Fibroblast of skin of right biceps (primary cell): ENCODE measurements at places on chromosomes 7 and 10.

DNA sequence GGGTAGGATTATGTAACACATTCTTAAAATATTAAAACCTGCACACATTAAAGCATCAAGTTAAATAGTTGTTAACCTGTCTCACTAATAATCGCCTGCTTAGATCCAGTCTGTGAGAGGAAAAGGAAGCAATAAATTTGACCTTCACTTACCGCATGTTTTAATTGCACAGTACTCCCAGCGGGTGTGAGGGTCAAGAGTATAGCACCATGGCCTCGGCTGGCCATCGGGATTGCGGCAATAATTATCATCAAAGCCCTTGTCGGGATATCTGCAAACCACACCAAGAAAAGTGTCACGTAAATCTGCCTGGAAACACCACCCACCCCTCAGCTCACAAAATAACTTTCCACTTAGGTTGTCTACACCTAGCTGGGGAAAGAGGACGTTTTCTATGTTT is 26.6 kb downstream of the HGF start:
- no peak for DNase-seq

DNA sequence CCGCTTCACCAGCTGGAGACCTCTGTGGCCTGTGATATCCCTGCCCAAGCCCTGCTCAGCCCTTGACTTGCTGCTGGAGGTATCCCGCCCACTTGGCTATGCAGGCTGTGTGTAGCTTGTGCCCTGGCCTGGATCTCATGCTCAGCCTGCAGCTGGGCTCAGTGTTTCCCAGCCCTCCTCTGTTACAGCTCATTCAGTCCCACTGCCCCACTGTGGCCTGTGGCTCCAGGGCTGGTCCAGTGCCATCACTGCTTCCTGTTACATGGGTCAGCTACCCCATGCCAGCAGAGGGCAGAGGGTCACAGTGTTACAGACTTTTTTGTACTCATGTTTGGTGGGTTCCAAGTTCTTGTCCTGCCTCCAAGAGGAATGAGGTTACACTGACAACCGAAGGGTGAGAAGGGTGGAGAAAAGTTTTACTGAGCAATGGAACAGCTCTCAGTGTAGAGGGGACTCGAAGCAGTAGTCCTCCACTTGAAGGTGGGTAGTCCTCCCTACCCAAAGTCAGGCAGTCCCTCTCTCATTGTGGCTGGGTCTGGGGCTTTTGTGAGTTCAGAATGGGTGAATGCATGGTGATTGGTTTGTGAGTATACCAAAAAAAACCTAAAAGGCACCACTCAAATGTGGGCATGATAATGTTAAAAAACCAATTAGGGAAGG is 100.4 kb downstream of the ANKRD7 start:
- no peak for DNase-seq

GRCh38 chr10:99375426-99375825 is 46.3 kb downstream of the CNNM1 start:
- DNase-seq, result peak; percentile 45

- DNase-seq, result no peak
Measured at GRCh38 chr7:83161186-83161585, 1.5 kb downstream of the PCLO start.

DNA sequence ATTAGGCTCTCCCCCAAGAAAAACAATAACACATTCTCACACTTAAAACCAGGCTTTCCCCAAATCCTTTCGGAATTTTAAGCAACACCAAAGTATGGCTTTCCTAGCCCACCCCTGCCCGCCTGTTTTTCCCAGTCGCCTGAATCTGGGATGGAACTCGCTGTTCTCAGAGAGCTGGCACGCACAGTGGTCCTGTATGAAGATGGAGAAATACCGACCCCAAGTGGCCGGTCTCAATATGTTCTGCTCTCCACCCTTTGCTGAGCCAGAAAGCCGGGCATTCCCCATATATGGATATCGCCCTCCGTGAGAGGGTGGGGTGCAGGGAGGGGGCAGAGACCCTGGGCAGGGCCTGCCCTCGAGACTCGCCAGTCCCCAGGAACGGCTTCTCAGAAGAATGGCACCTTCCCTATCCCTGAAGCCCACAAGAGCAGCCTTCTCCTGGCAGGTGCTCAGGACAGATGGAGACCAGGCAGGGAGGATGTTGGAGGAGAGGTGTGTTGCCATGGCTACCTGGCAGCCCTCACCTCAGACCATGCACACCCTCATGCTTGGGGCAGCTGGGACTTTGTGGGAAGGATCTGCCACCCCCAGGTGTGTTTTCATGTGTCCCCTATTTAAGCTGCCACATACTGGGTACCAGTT is 3.4 kb downstream of the TACR2 start:
- DNase-seq, result peak; percentile 70
